ENCODE measurements at places on chromosomes 3 and 15.

GRCh38 chr3:174016186-174016585, 618.6 kb downstream of the NLGN1 start:
- no peak for DNase-seq

- no peak for DNase-seq
These were observed 472.5 kb upstream of the WNT5A start for GRCh38 chr3:55959471-55960080.

DNA sequence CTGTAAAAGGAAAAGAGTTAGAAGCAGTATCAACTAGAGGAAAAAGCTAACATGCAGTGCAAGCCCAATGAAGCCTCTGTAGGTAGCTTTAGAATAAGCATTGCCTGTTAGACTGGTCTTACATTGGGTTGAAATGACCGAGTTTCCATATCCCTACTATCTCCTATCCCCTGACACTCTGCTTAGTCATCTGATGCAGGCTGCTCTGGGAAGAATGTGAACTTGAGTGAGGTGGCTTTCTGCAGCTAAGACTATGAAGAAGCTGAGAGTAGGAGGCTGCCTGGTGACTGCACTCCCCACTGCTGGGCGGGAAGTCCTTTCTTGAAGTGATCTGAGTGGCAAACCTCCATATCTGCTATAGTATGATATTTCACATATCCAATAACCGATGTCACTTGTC, 64.7 kb downstream of the OXSM start:
- no peak for DNase-seq

DNA sequence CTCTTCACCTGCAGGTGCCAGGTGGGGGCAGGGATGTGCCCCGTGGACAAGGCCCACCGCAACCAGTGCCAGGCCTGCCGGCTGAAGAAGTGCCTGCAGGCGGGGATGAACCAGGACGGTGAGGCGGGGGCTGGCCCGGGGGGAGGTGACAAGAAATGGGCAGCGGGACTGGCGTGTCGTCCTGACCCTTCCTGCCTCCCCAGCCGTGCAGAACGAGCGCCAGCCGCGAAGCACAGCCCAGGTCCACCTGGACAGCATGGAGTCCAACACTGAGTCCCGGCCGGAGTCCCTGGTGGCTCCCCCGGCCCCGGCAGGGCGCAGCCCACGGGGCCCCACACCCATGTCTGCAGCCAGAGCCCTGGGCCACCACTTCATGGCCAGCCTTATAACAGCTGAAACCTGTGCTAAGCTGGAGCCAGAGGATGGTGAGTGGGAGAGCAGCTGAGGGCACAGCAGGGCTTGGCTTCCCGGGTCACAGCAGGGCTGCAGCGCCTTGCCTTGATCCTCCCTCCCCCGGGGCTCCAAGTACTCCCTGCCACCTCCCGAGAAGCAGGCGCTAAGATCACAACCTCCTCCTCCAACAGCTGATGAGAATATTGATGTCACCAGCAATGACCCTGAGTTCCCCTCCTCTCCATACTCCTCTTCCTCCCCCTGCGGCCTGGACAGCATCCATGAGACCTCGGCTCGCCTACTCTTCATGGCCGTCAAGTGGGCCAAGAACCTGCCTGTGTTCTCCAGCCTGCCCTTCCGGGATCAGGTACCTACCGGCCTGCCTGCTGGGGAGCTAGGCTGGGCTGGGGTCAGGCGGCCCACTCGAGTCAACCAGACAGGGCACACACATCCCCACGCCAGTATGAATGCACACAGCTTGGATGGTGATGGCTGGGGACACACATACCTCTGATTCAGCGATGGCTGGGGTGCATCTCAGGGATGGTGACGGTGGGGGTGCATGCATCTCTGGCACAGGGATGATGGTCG, 1.7 kb downstream of the NR2E3 start:
- DNase-seq: no peak

- DNase-seq: no peak
These were observed 14.2 kb upstream of the GABRR3 start for GRCh38 chr3:98049271-98049670.

DNA sequence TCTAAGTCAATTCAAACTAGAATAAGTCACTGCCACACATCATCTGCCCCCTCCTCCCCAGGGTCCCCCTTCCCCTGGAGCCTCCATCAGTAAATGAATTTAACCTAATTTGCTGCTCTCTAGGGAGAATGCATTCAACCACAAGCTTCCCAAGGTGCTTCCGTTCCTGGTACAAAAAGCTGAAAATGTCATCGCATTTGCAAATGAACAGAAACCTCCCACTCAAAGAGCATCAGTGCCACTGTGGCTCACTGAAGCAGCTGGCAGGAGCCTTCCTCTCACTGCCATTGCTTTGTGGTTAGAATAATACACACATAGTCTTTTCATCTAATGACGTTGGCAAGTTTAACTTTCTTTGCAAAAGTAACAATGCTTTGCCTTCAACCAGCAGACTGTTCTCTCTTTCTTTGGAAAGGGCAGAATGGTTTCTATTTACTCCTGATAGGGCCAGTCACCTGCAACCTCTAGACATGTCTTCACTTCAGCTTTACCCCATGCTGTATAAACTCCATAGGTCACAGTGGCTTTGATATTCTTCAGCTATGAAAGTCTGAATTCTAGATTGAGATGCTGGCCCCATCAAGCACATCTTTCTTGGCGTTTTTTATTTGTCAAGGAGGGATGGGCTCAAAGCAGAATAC, 238.1 kb downstream of the CPNE4 start:
- DNase-seq: no peak

GRCh38 chr15:78398076-78398825, 39.8 kb upstream of the IREB2 start:
- no peak for DNase-seq

DNA sequence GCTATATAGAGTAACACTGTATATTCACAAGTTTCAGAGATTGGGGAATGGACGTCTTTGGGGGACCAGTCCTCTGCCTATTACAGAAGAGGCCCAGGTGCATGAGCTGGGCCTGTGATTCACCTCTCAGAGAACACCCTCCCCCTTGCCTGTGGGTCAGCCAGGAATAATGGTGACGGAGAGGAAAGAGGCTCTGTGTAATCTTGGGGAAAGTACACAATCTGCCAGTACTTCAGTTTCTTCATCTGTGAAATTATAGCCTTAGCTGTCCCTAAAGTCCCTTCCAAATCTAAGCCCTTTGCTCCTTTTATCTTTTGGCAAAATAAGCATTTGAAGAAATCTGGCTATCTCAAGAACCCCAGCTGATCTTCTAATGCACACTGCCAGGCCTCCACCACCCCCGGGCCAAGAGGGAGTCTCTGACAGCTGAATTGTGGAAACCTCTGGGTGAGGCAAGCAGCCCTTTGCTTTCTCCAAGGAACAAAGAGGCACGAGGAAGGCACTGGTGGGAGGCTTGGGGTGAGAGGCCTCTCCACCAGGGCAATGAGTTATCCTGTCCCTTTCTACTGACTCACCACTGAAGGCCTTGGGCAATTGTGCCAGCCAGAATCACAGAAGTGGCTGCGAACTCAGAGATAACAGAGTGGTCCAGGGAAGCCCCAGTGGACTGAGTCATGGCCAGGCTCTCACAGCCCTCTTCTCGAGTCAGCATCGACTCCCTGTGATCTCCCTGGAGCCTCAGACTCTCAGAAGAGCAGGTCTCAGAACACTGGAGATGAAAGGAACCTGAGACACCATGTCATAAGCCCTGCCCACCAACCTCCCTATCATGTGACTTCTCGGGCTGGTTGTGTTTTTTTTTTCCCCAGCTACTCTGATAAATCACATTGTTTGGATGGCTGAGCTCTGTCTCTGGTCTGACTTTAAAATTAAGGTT, 31.8 kb downstream of the CCNL1 start:
- peak; percentile 57 for DNase-seq

GRCh38 chr3:179995406-179995805, 41.3 kb downstream of the PEX5L start:
- DNase-seq: no peak

DNA sequence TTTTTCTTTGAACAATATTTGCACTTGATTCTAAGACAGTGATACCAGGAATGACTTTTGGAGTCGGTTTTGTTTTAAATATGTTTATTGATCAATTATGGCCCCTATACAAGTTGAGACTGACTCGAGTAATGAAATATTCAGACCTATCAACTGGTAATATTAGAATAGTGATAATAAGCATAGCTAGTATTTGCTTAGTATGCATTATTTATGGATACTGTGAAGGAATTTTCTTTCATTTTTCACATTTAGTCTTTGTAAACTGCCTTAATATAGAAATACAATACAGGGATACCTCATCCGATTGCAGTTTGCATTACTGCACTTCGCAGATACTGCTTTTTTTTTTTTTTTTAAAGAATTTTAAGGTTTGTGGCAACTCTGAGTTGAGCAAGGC, 107.9 kb downstream of the CNTN4 start:
- DNase-seq: no peak

DNA sequence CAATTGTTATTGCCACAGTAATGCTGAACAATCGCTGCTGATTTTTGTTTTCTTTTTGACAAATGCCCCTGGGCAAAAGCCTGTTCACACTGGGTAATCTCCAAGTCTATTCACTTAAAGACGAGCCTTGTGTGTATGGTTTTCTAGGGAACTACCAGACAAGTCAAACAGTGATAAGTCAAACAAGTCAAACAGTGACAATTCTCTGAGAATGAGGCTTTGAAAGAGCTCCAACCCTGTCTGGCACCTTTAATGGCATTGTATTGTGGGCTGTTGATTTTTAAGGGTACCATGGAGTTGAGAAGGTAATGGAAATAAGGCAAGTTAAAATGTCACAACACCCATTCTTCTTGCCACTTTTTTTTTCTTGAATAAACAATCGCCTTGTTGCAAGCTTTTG, 59.4 kb upstream of the TMC3 start:
- DNase-seq: no peak

GRCh38 chr3:107106316-107106715, 270.9 kb upstream of the CCDC54 start:
- DNase-seq: no peak

DNA sequence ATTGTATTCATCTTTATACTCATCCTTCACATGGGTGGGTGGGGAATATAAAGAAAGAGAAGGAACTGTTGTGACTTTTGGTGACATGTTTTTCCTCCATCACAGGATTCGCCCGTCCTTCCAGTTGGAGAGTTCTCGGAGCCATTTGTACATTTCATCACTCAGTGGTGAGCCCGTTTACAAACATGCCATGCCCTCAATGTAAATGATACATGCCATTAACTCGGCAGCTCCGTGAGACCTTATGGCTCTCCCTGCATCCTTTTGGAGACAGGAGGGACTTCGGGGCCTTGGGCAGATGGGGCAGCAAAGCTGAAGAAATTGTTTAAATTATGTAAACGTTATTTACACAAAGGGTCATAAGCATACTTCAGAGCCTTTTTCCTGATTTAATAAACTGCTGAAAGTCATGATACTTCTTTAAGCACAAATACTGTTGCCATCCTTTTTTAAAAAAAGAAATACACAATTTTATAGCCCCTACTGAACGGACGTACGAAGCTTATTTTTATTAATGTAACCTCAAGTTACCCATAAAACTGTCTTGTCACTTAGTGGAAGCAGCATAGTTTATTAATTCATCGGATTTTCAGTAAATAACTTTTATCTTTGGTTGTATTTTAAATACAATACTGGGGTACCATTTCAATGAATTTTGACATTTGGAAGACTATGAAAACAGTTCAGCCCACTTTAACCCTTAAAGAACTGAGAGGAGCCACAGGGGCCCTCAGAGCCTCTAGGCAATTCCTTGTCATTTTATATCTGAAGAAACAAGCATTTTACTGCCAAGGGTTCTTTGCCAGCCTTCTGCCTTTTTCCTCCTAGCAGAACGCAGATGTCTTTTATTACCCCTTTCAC, 55.6 kb upstream of the SKOR1 start:
- DNase-seq: no peak

DNA sequence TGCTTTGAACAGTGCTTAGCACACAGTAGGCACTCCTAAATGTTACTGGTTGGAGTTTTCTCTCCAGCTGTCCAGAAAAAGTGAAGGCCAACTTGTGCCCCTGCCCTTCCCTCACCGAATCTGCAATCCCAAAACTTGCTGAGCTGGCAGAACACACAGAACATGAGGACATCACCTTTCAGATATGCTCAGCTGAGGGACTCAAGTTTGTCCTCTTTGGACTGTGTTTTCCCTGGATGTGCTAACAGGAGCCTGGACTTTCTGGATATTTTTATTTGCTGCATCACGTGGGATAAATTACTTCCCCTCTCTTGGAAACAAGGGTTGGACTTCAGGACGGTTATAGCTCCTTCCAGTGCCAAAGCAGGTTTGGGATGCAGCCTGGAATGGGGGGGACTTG, 59.5 kb upstream of the SMAD6 start:
- no peak for DNase-seq

GRCh38 chr3:81217101-81217500, 544.3 kb downstream of the GBE1 start:
- no peak for DNase-seq

DNA sequence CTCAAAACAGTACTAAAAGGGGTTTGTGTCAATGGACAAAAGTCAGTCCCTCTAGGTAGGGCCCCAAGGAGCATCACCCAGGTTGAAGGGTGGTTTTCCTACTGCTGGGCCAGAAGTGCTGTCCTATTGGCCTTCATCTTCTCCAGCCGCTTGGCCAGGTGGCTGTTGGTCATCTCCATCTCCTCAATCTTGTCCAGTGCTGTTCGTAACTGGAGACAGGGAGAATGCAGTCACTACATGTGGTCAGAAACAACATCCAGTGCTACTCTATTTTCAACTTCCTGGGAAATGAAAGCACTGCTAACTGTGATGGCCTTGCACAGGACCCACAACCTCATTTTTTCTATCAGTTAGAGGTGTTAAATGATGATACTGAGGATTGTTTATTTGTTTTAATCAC, 60.4 kb downstream of the MLH1 start:
- no peak for DNase-seq

DNA sequence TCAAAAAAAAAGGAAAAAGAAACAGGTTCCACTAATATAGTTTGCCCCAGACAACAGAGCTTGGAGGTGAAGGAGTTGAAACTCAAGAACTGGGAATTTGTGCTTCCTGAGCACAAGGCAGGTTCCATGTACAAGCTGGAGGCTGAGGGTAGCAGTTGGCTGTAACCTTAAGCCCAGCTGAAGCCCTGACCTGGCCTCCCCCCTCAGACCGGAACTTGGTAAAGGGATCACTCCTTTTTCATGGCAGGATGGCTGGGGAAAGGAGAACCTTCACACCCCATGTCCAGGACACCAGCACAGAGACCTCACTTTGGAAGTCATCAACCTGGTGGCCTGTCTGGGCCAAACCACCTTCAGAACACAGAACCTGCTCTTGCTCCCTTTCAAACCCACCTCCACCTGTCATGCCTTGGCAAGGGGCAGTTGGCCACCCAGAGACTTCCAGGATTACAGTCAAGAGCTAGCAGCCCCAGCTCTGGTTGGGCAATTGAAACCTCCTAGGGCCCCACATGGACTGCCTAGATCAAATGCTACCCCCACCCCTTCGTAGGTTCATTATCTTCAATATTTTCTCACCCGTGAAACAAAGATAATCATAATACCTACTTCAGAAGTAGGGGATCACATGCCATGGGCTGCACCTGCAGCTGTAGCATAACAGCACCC, 3.5 kb downstream of the RPL29 start:
- DNase-seq: no peak

- no peak for DNase-seq
These were observed 49.8 kb downstream of the GASK1A start for GRCh38 chr3:43028678-43029490.

- no peak for DNase-seq
These were observed 112.7 kb downstream of the KLF13 start for GRCh38 chr15:31439328-31439727.

GRCh38 chr3:41608347-41608746, 353.6 kb downstream of the ULK4 start:
- no peak for DNase-seq

- no peak for DNase-seq
These were observed 304.2 kb upstream of the CTNNB1 start for GRCh38 chr3:40895109-40895508.

GRCh38 chr3:14959359-14959943, 12.1 kb downstream of the NR2C2 start:
- no peak for DNase-seq

GRCh38 chr3:31522152-31522551, 10.6 kb upstream of the STT3B start:
- no peak for DNase-seq
